ENCODE measurements at places on chromosomes 1 and 21.
A peak's percentile ranks its signal among the peaks of the same experiment; 100 is the strongest.

GRCh38 chr1:107536266-107536665, 395.4 kb downstream of the NTNG1 start:
- no peak for DNase-seq

DNA sequence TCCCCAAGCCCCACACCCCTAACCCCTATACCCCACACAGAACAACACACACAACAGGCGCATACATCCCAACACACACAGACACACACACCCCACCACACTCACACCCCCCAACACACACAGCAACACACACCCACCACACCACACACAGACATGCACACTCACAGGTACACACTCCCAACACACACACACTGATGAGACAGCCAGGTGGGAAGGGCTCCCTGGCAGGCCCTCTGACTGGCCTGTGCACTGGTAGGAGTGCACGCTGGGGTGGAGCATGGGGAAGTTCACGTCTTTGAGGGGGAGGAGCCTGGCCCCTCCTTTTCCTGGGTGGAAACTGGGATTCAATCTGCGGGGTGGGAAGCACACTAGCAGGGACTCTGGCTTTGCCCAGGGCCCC, 116.7 kb downstream of the RHOU start:
- no peak for DNase-seq

DNA sequence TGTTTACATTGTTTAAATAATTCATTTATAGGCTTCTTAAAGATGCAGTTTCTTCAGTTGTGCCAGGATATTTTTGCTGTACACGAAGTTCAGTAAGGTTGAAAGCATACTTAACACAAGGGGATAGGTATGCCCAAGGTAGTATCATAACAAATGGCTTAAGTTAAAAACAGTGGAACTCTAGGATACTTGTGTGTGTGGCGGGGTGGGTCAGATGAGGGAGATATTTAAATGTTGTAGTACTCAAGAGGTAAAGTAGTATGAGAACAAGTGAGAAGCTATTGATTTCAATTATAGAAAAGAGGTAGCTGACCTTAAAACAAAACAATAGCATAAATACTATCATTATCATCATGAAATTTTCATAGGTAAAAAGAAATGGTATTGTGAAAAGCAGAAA, 6.2 kb downstream of the LRRC7 start:
- no peak for DNase-seq

GRCh38 chr21:29312981-29313380, 14.3 kb downstream of the BACH1 start:
- no peak for DNase-seq

- DNase-seq = no peak
Observed at GRCh38 chr21:17359781-17360180, 153.1 kb upstream of the CXADR start.

GRCh38 chr1:109383087-109383779, 14.5 kb downstream of the SORT1 start:
- no peak for DNase-seq

- DNase-seq = no peak
Observed at GRCh38 chr1:153805886-153806719, 30.9 kb downstream of the SLC27A3 start.

DNA sequence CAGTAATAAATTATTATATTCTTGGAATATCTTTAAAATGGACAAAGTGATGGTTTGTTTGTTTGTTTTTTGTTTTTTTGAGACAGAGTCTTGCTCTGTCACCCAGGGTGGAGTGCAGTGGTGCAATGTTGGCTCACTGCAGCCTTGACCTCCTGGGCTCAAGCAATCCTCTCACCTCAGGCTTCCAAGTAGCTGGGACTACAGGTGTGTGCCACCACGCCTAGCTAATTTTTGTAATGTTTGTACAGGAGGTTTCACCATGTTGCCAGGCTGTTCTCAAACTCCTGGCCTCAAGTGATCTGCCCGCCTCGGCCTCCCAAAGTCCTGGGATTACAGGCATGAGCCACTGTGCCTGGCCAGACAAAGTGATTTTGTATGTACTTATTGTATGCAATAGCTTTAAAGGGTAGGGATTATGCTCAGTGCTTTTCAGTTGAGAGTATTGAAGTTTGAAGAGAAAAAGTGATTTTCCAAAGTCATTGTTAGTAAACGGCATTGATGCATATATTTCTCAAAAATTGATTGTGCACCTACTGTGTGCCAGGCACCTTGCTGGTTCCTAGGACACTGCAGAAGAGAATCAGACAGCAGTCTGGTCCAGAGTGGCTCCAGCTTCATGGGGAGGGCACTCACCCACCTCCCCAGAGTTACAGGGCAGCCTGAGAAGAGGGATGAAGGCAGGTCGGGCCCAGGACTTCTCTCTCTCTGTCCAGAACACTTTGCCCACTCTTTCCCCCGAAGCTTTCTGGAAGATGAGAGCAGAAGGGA, 34.2 kb upstream of the TTC22 start:
- no peak for DNase-seq

DNA sequence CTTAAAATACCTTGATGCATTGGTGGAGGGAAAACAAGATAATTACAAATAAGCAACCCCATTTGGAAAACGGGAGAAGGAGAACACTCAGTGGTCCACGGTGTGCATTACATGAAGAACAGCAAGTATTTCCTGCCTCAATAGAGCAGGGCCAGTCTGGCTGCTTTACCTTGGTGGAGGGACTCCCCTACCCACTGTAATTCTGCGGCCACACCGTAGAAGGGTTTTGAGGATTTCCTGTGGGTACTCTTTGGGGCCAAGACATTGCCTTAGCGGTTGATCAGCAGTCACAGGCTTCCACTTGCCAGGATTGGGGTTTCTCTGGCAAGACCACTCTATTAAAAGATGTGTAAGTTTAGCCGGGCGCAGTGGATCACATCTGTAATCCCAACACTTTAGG, 16.3 kb upstream of the TMEM54 start:
- no peak for DNase-seq

DNA sequence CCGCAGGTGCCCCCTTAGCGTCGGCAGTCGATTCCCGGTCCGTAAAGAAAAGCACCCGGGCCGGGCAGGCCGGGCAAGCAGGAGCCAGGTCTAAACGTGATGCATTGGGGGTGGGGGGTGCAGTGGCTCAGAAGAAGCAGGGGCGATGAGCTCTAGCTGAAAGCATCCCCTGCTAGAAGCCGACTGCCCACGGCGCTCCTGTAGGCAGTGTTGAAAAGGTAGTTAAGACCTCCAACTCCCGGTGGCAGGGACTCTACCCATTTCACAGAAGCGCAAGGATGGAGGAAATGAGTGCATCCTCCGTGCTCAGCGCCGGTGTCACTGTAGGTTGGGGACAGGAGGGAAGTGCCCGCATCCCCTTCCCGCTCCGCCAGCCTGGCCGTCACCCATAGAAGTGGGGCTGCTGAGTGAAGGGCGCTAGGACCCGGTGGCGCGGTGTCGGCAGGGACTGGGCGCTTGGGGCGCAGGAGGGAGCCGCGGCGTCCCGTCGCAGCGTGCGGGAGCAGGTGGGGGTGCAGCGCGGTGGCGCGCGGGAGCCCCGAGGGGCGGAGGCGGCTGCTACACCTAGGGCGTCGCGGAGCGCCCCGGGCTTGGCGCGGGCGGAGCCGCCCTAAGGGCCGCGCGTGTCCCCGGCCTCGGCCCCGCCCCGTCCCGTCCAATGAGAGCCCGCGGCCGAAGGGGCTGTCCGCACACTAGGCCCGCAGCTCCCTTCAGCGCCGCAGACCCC, at the start of gene WNT2B:
Gene WNT2B, plus strand, starts transcription at position 688 of the 727 bp plus-strand sequence. CDS start 298 bp downstream, outside the sequence.
- DNase-seq = peak; percentile 34

DNA sequence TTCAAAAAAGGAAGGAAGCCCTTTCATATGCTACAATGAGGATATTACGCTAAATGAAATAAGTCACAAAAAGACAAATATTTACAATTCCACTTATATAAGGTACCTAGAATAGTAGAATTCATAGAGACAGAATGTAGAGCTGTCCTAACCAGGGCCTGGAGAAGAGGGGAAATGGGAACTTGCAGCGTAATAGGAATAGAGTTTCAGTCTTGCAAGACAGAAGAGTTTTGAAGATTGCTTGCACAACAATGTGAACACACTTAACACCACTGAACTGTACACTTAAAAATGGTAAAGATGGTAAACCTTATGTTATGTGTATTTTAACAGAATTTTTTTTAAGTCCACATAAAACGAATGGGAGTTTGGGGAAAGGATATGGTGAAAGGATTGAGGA, 2.9 kb downstream of the CD1B start:
- DNase-seq = no peak

DNA sequence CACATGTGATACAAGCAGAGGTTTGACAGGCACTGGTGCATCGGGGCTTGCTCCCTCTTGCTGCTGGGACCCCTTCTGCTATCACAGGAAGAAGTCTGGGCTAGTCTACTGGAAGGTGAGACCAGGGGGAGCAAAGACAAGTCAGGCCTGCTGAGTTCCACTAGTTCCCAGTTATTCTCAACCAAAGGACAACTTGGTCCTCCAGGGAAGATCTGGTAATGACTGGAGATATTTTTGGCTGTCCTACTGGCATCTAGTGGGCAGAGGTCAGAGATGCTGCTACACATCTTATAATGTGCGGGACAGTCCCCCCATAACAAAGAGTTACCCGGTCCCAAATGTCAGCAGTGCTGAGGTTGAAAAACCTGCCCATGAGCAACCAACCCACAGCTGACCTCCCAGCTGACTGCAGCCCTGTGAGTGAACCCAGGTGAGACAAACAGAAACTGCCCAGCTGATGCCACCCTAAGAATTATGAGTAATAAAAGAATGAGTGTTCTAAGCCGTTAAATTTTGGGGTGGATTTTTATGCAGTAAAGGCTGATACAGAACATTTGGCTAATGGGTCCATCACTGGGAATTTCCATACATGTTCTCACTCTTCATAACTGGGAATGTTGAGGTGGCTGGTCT, 71.6 kb downstream of the NENF start:
- DNase-seq = no peak

DNA sequence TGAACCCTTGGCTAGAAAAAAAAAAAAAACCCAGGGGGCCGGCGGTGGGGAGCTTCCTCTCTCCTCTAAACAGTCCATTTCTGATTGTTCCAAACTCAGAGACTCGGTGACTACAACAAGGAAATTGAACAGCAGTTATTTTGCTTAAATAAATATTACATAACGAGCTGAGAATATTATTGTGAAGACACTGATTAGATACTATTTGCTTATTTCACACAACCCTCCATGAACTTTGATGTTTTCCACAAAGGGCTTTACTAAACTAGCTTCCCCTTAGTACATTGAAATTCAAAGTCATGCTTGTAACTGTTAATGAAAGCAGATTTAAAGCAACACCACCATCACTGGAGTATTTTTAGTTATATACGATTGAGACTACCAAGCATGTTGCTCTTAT, at the start of gene CFHR5:
Gene CFHR5, plus strand, starts transcription at position 279 of the 400 bp plus-strand sequence. Its CDS starts 109 bp downstream, at position 388.
- no peak for DNase-seq

- DNase-seq = peak; percentile 58
Observed at GRCh38 chr1:47432071-47433036, 5.5 kb upstream of the FOXD2 start.

DNA sequence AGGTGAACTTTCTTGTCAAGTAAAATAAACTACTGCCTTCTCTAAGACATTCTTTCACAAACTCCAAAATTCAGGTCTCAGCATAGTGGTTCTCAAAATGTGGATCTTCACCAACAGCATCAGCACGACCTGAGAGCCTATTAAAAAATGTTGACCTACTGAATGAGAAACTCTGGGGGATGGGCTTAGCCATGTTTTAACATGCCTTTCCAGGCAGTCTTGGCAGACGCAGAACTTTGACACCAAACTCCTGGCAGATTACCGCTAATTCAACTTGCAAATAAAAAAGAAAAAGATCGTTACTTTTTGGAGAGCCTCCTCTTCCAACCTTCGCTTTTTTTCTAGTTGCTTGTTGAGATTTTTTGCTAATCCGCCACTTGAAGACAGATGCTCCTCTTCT, 35.1 kb downstream of the ARHGAP29 start:
- DNase-seq = no peak

DNA sequence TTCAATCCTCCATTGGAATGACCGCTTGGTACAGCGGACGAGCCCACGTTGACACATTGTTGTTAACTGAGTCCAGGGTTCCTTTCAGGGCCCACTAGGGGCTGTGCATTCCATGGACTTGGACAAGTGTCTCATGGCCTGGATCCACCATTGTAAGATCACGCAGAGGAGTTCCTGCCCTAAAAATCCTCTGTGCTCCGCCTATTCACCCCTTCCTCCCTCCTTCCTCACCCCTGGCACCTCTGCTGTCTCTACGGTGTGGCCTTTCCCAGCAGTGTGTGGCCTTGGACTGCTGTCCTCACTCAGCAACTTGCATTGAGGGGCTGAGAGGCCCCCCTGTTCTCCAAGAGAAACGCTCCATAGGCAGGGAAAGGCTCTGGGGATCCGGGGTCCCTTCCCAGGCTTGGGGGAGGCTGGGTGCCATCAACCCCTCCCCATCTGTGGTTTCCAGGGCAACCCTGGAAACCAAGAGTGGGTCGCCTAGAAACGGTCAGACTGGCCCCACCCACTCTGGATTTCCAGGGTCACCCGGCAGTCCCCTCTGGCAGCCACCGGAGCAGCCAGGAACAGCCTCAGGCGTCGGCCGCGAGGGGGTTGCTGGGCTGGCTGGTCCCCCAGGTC, 50.9 kb downstream of the MEGF6 start:
- DNase-seq = no peak

DNA sequence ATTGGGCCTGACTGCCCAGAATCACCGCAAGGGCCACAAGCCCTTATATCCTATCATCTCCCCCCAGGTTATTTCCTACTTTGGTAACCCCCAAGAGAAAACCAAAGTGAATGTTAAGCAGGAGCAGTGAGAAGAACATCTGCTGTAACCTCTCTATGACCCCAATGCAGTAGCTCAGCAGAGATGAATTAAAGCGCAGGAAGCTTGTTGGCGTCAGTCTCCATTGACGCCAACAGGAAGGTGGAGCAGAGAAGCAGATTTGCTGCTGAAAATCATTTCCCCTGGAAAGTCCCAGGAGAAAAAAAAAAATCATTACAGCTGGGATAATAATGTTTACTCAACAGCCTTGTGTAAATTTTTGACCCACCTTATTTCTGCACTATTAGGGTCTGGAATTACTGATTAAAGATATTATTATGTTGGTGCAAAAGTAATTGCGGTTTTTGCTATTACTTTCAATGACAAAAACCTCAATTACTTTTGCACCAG, 33.2 kb upstream of the FAM163A start:
- peak; percentile 9 for DNase-seq

DNA sequence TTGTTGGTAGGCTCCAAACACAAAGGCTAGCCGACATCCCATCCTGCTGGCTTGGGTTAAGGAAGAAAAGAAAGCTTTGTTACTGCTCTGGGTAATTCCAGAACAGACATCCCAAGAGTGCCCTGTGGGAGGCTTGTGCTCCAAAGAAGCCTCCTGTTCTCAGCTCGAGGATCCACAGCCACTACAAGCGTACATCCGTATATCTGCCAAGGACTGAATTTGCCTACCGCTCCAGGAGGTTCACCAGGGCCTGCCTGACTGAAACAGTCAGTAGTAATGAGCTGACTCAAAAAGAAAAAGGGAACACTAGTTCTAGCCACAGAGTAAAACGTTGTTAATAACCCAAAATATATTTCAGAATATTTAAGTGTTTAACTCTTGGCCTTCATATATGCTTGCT, 24.8 kb upstream of the MUTYH start:
- DNase-seq = no peak

GRCh38 chr1:107480548-107481415, 339.9 kb downstream of the NTNG1 start:
- DNase-seq = no peak
